Epithelial cell of proximal tubule (primary cell): ENCODE measurements at places on chromosomes 7 and 10. TPM values are rescaled to one million over a fixed set of nuclear protein-coding genes. Genes with fewer than 3 reads are reported as not detected.

Gene LRRC61
- 45.4 and 60.3 TPM in 2 replicates for total RNA-seq

Gene PRRT4
- total RNA-seq, result 1.3 TPM in 1 of 2 replicates, not detected in the other

DNA sequence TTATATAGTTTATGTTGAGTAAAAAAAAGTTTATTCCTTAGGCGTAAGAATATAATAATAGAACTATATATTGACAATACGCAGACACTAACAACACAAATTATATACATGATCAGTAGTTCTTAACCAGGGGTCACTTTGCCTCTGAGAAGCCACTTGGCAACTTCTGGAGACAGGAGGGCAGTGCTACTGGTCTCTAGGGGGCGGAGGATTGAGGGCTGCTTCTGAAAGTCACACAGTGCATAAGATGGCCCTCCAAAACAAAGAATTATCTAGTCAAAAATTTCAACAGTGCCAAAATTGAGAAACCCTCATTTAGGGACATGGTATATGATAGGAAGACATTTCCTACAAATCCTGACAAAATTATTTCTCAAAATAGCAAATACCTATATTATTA, 77.1 kb downstream of the THSD7A start:
- DNase-seq, result no peak

DNA sequence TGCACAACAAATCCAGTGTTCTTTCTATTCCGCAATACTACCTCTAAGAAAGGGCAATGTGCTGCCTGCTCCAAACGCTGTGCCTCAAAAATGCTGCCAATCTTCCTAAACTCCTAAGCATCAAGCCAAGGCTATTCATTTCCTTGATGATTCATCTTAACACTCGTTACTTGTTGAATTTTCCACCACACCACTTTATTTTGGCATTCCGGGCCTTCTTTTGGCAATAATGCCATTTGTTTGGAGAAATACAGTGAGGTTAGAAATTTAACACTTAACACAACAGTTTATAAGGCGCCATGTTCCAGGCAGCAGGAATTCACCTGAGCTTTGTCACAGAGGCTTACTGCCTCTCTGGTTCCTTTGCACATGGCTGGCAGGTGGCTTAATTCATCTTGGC, 82.6 kb upstream of the ABCB5 start:
- no peak for DNase-seq
